Fibroblast of skin of back (primary cell): ENCODE measurements at places on chromosomes 7 and 10.

DNA sequence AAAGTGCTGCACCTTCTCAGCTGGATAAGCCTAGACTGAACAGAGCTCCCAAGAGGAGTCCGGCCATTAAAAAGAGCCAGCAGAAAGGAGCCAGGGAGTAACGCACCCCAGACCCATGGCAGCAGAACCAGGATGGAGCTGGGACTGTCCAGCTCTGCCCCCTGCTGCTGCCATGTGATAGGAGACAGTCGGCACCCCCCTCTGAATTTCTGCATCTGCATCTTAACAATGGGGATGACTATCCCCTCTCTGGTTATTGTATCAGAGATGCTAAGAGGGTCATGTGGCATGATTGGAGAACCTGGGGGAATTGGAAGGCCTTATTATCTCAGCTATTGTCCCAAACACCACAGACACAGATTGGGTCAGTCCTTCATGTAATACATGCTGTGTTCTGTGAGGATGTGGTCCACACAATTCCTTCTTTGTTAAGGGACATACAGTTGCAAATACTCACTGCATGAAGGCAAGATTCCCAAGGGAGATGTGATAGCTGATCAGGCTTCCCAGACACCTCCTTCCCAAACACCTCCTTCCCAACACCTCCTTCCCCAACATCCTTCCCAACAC lies 29.3 kb downstream of the PLEKHS1 start:
- DNase-seq, result no peak

GRCh38 chr7:155864271-155864985 lies 52.2 kb upstream of the SHH start:
- no peak for DNase-seq

- no peak for DNase-seq
Observed at GRCh38 chr10:128422190-128422589, 296.0 kb upstream of the MKI67 start.

DNA sequence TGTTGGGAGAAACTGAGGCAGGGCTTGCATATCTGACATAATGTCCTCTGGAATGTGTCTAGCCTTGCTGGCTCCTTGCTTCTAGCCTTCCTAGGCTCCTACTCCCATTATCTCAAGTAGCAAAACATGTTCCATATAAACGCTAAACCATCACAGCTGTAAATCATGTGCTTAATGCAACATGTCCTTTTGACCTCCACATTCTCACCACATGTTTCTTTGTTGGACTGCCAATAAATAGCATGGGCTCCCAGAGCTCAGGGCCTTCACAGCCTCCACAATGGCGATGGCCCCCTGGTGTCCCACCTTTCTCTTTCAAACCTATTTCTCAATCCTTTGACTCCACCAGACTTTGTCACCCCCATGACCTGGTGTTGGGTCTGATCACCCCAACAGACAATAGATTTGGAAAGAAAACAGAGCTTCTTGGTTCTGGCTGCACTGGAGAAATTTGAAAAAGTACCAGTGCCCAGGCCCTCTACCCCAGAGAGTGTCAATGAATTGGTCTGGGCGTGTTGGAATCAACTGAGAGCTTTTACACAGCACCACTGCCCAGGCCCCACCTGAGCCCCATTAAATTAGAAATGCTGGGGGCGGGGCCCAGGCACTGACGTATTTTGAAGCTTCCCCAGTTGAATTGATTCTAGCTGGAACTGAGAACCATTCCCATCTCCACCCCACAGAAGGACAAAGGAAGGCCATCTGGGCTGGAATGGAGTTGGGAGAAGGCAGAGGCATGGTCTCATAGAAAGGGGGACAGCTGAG lies 41.3 kb upstream of the GGCT start:
- DNase-seq, result no peak

DNA sequence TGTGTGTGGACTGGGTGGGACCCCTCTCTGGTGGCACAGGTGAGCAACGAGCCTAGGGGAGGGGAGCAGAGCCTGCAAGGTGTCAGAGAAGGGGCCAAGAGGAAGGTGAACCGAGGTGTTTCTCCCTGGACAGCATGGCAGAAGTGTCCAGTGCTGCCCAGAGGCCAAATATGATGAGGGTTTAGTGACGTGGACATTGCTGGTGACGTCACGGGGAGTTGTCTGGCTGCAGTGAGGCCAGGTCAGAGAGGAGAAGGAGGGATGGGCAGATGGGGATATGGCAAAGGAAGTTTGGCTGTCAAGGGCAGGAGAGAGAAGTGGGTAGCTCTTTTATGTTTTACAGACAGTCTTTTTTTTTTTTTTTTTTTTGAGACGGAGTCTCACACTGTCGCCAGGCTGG lies 2.6 kb upstream of the ZNF853 start:
- no peak for DNase-seq

DNA sequence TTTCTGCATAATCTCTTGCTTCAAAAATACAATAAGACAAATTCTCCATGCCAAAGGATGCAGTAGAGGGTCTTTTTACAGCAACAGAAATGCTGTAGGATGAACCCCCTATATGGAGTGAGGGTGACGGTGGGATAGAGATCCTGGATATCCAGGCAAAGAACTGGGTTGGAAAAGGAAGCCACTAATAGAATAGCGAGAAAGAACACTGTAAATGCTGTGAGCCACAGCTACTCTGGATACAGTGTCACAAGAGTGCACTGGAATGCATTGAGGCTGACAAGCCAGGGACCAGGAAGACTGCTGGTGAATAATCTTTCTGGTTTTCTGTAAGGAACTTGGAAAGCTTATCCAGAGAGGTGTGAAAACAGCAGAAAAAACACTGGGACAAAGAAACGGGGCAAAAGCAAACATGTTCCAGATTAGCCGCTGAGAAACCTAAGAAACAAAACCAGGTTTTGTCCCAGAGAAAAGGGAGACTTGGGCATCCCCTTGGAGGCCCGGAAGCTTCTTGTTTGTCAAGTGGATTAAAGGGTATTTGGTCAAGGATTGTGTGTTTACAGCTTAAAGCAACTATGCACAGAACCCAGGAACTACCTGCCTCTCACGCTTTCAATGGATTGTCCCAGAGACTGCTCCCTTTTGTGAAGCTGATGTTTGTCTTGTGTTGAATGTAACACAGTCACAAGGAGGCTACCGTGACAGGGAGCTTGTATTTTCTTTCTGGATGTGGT lies 6.2 kb upstream of the MSMB start:
- no peak for DNase-seq

DNA sequence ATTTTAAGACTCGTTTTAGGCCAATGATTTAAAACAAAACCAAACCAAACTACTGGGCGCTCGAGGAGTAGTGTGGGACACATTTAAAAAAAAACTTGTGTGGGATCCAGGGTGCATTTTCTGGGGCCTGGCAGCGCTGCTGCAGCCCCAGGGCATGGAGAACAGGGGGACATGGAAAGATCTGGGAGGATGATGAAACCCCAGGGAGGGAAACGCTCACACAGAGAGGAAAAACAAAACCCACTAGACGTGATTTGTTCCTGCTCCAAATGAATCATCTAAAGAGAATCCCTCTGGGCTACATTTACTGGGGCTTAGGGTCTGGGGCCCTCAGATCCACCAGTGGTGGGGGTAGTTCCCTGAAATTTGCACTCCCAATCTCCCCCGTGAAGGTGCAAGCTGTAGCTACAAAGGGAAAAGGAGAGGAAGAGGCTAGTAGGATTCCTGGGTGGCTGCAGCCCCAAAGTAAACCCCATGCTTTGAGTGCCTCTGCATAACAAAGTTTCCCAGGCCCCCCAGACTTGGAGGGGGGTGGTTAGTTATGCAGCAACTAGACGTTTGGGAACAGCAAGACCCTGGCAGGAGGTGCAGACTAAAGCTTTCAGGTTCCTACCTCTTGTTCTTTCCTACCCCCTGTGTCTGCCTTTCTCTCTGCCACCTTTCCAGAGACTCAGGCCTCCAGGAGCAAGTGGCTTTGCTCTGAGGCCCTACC lies 14.5 kb upstream of the HOXA13 start:
- no peak for DNase-seq

DNA sequence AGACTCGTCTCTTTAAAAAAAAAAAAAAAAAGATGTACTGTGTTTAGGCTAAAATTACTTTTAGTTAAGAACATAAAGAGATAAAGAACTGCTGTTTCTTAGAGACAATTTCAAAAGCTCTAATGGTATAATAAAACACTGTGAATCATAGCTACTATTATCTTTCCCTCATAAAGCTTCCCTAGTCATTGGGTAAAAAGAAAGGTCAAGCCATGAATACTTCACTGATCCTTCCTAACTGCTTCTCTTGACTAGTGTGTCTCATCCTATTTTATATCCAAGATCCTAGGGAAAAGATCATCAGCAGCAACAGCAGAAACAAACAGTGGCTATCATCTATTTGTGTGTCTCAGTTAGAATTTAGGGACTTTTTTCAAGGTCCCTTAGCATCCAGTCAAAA lies 10.5 kb downstream of the YME1L1 start:
- DNase-seq, result no peak

DNA sequence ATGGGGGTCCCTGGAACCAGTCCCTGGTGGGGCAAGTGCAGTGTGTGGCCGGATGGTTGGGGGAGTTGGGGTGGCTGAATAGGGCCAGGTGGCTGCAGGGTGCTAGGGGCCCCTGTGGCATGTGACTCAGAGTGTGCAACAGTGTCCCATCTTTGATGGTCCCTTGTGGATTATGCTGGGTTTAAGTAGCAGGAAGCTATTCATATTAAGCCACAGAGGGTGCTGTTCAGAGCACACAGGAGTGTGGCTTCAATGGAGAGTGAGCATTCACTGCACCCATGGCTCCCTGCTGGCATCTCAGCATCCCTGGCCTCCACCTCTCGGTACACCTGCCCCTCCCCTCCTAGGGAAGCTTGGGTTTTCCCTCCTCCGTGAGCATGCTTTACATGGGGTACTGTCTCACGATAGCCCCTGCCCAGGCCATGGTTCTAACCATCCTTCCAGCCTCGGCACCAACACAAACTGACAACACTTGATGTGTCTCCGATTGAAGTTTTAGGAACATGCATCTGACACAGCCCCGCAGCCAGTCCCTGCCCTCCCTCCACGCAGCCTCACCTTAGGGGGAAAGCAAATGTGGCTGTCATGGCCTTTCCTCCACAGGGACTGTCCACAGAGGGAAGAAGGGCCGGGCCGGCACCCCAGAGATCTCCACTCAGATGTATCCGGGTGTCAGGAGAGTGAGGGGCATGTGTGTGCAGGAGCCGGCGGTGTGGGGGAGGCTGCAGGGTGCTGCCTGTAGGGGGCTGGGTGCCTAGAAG lies 30.4 kb upstream of the PPIF start:
- peak; percentile 44 for DNase-seq

DNA sequence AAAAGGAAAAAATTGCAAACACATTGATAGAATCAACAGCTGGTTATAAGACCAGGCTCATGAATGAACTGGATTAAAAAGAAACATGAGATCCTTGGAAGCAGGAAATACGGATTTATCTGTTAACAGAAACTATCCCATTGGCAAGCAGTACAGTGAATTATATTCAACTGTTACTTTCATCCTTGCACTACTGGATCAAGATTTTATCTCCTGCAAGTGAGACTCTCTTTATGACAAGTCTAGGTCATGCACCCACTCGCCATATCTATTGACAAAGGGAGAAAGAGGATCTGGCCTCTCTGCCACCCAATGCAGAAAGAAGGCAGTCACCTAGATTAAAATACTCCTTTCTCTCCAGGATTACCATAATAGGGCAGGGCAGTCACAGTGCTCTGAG lies 41.4 kb downstream of the CSTF2T start:
- DNase-seq, result no peak

GRCh38 chr10:132452651-132453469 lies 55.9 kb downstream of the PWWP2B start:
- peak; percentile 64 for DNase-seq

- DNase-seq, result peak; percentile 61
Observed at GRCh38 chr10:93456480-93456879, 25.7 kb downstream of the MYOF start.

- no peak for DNase-seq
Observed at GRCh38 chr10:109270173-109270572, 653.1 kb downstream of the XPNPEP1 start.
